Endothelial cell of umbilical vein (primary cell): ENCODE measurements at places on chromosomes 1 and 21. TPM values are rescaled to one million over a fixed set of nuclear protein-coding genes. Genes with fewer than 3 reads are reported as not detected.

DNA sequence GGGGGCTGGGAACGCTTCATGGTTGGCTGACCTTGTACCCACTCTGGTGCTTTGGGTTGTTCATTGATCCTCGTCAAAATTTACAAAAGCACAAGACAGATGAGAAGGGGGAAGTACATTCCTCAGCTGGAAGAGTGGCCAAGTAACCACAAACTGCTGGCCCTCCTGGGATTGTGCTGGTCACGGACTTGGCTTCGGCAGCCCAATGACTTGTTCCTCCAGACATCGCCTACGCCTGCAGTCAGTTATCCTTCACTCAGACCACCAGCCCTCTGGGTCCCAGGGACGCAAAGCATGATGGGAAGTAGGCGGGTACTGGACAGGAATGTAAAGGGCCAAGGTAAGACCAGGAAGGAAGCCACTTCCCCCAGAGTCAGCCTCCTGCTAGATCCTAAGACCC lies 53.1 kb downstream of the LMX1A start:
- no peak overlapping the region for H3K27ac ChIP-seq
- no peak overlapping the region for H3K4me3 ChIP-seq
- no peaks in the 10 kb centered on the region for H3K36me3 ChIP-seq

DNA sequence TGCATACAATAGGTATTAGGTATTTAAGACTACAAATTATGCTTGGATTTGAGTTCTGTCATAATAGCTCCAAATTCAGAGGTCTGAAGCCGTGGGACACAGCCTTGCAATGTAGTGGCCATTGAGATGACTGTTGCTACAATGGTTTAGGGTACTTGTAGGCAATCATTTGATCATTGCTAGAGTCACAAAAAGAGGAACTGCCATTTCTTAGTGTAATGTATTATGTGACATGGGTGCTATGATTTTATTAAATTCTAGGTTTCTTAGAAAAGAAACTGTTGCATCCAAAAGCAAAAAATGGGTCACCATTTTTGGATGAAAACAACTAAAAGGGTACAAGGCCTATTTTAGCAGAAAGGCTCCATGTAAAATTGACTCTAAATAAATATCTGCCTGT lies 129.9 kb upstream of the ZNF644 start:
- H3K27me3 ChIP-seq, result no peaks in the 10 kb centered on the region
- H3K4me3 ChIP-seq, result no peak overlapping the region
- H3K36me3 ChIP-seq, result no peaks in the 10 kb centered on the region

GRCh38 chr1:248913933-248914332 lies 7.9 kb downstream of the PGBD2 start:
- DNase-seq, result no peak
- peaks cover 17% of the 10 kb centered on the region for H3K36me3 ChIP-seq
- no peaks in the 10 kb centered on the region for H3K27me3 ChIP-seq
- H3K4me3 ChIP-seq, result no peak overlapping the region

TSPAN1 gene
- 0.37 and 0.88 TPM in 2 replicates for total RNA-seq

- H3K4me1 ChIP-seq, result peaks cover 9% of the 10 kb centered on the region
- no peak overlapping the region for H3K27ac ChIP-seq
- no peak overlapping the region for H3K4me3 ChIP-seq
- H3K27me3 ChIP-seq, result no peaks in the 10 kb centered on the region
These were observed 91.9 kb upstream of the IRF2BP2 start for GRCh38 chr1:234701737-234702341.

CEPT1 gene
- 27.9 and 29.1 TPM in 2 replicates for total RNA-seq

NUP133 gene
- total RNA-seq, result 35.9 and 43.2 TPM in 2 replicates

GIPC2 gene
- 7.7 and 9.6 TPM in 2 replicates for total RNA-seq

DNA sequence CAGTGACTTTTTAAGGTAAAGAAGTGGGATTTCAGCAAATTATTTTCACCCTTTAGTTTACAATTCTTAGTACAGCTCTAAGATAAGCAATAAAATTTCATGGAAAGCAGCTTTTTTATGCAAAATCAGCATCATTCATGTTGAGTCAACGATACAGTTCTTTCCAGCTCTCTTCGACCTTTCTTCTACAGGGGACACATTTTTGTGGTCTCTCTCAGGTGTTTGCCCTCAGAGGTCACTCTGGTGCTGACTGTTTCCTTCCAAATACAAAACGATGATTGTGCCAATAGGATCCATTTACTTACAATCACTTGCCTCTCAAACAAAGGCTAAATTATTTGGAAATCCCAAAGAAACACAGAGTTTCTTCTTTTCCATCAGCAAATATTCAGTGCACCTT lies 51.0 kb downstream of the PSMG1 start:
- H3K27me3 ChIP-seq, result peaks cover 2% of the 10 kb centered on the region
- DNase-seq, result no peak
- no peak overlapping the region for H3K4me3 ChIP-seq
- no peak overlapping the region for H3K27ac ChIP-seq
- no peaks in the 10 kb centered on the region for H3K4me1 ChIP-seq

MAP3K7CL gene
- total RNA-seq, result 8.1 and 10.9 TPM in 2 replicates

LORICRIN gene
- not detected in 2 replicates for total RNA-seq

DNA sequence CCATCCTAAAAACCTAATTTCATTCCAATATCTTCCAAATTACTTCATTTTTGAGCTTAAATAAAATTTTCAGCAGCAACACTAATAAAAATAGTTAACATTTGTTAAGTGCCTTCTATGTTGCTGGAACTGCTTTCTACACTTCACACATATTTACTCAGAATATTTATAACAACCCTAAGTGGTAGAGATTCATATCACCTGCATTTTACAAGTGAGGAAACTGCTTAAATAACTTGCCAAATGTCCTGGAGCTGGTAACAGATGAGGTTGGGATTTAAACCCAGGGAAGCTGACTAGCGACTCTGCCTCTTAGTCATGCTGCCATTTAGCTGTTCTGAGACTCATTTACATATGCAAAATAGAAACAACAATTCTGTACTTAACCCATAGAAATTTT lies 86.1 kb upstream of the PBX1 start:
- no peaks in the 10 kb centered on the region for H3K4me1 ChIP-seq
- H3K27me3 ChIP-seq, result no peaks in the 10 kb centered on the region
- H3K27ac ChIP-seq, result no peak overlapping the region
- no peak overlapping the region for H3K4me3 ChIP-seq
- DNase-seq, result no peak

DNA sequence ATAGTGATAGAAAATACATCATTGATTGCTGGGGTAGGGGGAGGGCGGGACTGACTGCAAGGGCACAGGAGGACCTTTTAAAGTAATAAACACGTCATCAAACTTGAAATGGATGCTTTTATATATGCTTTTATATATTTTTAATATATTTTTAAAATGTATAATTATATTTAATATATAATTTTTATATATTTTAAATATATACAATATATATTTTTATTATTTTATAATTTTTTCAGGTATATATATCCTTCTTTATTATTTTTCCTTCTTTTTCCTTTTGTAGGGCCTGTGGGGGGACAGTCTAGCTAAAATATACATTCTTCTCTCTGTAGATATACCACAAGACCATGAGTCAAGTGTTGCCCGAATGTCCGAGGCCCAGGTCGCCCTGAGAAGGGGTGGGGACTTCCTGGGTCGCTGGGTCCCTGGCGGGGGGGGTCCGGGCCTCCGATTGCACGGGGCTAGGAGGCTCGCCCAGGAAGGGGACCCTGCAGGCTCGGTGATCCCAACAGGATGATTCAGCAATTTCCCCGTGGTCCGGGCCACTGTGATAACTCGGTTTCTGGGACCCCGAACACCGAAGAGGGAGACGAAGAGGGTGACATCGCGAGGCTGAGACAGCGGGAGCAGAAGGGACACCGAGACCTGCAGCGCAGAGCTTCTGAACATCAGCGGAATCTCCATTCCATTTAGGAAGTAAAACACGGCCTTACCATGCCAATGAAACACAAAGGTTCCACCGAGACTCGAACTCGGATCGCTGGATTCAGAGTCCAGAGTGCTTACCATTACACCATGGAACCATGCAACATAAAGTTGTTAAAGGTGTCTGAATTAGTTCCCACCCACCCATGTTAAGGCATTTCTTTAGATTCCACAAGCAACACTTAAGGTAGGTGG lies 112.5 kb upstream of the NBPF11 start:
- H3K4me3 ChIP-seq, result no peak overlapping the region
- peaks cover 9% of the 10 kb centered on the region for H3K4me1 ChIP-seq
- no peak overlapping the region for H3K27ac ChIP-seq
- peaks cover 13% of the 10 kb centered on the region for H3K27me3 ChIP-seq
- DNase-seq, result peak; percentile 40

GRCh38 chr1:198143797-198144196 lies 13.0 kb upstream of the NEK7 start:
- no peak for DNase-seq
- no peaks in the 10 kb centered on the region for H3K27me3 ChIP-seq
- H3K4me3 ChIP-seq, result no peak overlapping the region
- H3K4me1 ChIP-seq, result no peaks in the 10 kb centered on the region
- H3K27ac ChIP-seq, result no peak overlapping the region

GRCh38 chr1:245258271-245258920 lies 103.6 kb downstream of the KIF26B start:
- no peak overlapping the region for H3K27ac ChIP-seq
- no peaks in the 10 kb centered on the region for H3K27me3 ChIP-seq
- no peaks in the 10 kb centered on the region for H3K36me3 ChIP-seq
- DNase-seq, result no peak
- no peaks in the 10 kb centered on the region for H3K4me1 ChIP-seq

- H3K4me3 ChIP-seq, result no peak overlapping the region
- no peaks in the 10 kb centered on the region for H3K27me3 ChIP-seq
- H3K36me3 ChIP-seq, result no peaks in the 10 kb centered on the region
These were observed 138.1 kb downstream of the MIS18A start for GRCh38 chr21:32140604-32141317.

SRGAP2 gene
- 128 and 138 TPM in 2 replicates for total RNA-seq

AIM2 gene
- total RNA-seq, result not detected in 2 replicates

DNA sequence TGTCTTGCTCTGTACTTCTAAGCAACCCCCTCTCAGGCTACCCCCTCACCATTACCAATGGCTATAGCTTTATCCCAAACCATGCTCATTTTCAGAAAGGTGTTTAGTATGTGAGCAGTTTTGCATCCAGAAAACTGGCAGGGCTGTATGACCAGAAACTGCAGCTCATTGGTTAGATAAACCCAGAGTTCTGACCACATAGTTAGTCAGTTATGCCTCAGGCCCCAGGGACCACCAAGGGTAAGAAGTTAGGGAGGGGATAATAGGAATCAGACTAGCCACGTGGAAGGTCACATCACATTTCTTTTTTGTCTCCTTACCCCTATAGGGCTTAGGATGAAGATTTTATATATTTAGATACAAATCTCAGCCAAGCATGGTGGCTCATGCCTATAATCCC lies 1.2 kb downstream of the ITGA10 start:
- H3K27me3 ChIP-seq, result no peaks in the 10 kb centered on the region
- H3K27ac ChIP-seq, result peak overlapping the region; percentile 39
- H3K4me3 ChIP-seq, result peak overlapping the region; percentile 5
- no peak for DNase-seq
- peaks cover 25% of the 10 kb centered on the region for H3K4me1 ChIP-seq

PRR9 gene
- total RNA-seq, result not detected in 2 replicates

AZIN2 gene
- total RNA-seq, result 0.76 and 0.91 TPM in 2 replicates

TCHH gene
- not detected in 2 replicates for total RNA-seq

DNA sequence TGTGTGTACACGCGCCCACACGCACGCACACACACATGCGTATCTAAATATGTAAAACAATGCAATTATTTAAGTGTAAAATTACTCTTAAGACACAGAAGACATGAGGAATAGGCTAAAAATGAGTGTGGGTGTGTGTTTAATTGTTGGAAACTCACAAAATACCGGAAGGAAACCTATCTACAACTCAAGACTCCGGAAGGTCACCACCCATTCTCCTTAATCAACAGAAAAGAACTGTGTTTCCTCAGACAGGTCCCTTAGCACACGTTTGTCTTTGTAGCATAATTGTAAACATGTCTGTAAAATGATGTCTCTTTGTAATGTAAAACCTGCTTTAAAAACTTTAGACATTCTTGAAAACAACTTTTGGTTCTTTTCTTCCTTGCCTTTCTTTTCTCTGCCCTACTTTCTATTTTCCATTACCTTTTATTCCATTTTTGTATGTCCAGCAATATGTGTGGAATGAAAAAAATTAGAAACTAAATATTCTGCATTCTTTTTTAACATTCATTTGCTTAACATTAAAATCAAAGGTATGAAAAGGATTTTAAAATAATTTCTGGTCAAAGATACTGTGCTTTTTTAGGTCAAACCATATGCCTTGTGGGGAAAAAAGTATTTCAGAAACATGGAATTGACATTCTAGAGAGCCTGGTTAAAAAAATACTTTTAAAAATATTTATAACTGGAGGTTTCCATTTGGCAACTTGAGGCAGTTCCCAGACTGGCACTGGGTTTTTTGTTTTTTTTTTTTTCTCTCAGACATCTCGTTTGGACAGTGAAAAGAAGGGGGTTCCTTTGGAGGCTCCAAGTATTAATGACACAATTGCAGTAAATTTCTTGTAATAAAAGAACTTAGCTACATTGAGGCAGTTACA lies 46.2 kb downstream of the ATP5PF start:
- no peak overlapping the region for H3K4me3 ChIP-seq
- no peaks in the 10 kb centered on the region for H3K27me3 ChIP-seq
- peaks cover 10% of the 10 kb centered on the region for H3K4me1 ChIP-seq
- no peaks in the 10 kb centered on the region for H3K36me3 ChIP-seq

DNA sequence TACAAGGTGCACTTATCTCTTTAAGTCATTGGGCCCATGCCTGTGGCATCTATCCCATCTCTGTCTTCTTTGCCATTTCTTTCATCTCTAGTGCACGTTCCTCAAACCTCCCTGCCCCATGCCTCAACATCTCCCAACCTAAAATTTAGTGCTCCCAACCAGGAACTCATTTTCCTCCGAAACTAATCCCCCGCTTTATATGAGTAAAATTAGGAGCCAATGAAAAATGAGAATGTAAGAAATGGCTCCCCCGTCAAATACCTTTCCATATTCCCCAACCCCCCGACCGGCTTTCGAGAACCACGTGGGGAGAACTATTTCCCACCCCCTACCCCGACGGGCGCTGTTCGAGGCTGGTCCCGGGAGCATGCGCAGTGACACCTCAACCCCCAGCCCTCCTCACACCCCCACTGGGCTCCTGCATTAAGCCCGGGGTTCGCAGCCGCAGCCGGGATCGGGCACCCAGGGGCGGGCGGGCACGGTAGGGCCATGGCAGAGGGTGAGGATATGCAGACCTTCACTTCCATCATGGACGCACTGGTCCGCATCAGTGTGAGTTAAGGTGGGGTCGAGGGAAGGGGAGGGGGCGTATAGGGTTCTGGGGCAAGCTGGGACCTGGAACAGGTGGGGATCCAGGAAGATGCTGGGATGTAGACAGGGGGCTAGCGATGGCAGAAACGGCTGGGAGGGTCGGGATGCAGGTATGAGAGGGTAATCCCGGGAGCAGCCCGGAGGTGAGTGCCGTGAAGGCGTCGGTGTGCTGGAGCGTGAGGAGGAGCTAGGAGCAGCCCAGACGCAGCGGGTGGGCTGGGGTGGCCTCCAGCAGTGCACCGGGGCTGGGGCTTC lies at the start of gene TRIM46:
TRIM46 (plus strand) TSS at position 372 of the 846 bp plus-strand sequence; CDS start at position 490, 118 bp downstream.
- no peaks in the 10 kb centered on the region for H3K27me3 ChIP-seq
- peaks cover 24% of the 10 kb centered on the region for H3K36me3 ChIP-seq
- H3K27ac ChIP-seq, result peak within 1 kb of the TSS; percentile 76
- H3K4me1 ChIP-seq, result peaks cover 11% of the 10 kb centered on the region

GMEB1 gene
- 14.5 and 16.0 TPM in 2 replicates for total RNA-seq

GRCh38 chr1:16152481-16153087 lies 3.3 kb downstream of the EPHA2 start:
- DNase-seq, result peak; percentile 74
- H3K27me3 ChIP-seq, result no peaks in the 10 kb centered on the region
- H3K4me3 ChIP-seq, result peak overlapping the region; percentile 88
- H3K36me3 ChIP-seq, result peaks cover 30% of the 10 kb centered on the region
- peak overlapping the region; percentile 89 for H3K27ac ChIP-seq
